ENCODE measurements at places on chromosomes 16 and 17.

- DNase-seq = no peak
Measured at GRCh38 chr17:69314246-69315065, 12.5 kb downstream of the ABCA5 start.

- no peak for DNase-seq
Measured at GRCh38 chr16:79519448-79519847, 81.1 kb downstream of the MAF start.

DNA sequence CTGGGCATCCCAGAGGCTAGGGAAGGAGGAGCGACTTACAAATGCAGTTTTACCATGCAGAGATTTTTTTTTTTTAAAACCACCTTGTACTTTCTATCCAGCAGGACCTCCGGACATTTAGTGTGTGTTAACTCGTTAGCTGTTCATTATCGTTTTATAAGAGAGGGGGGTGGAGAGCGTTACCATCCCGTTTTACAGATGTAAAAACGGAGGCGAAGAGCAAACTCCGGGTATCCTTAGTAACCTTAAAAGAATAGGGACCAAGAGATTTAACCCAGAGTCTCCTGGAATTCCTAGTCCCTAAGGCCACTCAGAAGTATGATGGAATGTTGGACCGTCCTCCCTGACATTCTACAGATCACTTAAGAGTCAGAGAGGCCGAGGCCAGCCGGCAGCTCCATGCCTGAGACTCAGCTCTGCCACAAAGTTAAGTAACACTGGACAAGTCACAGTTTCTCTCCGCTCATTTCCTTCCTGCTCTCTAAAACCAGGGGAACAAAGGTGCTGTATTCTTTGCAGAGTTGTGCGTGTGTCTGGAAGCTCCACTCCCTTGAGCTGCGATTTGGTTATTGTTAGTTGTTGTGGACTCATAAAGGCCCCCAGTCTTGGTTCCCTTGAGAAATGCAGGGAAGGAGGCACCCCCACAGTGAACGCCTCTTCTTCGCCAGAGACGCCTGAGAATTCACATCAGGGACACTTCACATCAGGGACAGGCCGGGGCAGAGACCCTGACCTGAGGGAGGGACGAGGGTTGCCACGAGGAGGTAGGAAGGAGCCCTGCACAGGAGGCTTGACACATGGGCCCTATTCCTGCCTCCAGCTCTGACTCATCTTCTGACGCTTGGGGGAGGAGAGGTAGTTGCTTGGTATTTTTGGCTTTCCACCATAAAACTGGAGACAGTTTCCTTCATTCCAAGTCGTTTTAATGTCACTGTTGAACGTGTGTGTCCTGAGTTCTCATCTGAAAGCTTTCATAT is 1.2 kb downstream of the DUSP14 start:
- peak; percentile 89 for DNase-seq

- DNase-seq = no peak
Measured at GRCh38 chr16:6545329-6545728, 787.3 kb upstream of the RBFOX1 start.

DNA sequence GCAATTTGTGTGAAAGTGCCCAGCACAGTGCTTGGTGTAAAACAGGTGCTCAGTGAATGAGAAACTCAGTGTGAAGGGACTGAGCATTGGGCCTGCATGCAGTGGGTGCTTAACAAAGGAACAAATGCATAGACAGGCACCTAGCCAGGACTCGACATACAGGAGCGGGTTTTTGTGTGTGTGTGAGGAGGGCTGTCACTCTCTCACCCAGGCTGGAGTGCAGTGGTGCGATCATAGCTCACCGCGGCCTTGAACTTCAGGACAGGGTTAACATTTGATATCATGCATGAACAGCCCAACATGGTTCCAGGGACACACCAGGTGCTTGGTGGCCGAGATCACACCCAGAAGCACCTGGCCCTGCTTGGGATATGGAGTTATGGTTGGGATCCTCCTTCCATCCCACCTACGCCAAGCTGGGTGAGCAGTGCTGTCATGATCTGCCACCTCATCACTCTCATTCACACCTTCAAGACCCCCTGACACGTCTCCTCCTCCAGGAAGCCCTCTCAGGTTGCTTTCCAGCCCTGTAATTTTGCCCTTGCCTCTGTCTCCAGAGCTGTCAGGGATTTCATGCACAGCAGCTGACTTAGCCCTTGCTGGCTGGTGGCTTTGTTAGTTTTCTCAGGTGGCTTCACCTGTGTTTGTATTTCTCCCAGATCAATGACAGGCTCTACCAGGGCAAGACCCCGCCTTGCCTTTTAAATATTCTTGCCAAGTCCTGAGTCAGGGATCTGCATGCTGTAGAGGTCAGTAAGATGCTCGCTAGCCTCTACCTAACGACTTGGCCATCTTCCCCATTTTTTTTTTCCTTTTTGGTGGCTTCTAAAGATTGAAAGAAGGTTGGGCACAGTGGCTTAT is 66.4 kb downstream of the OR1D5 start:
- DNase-seq = no peak

DNA sequence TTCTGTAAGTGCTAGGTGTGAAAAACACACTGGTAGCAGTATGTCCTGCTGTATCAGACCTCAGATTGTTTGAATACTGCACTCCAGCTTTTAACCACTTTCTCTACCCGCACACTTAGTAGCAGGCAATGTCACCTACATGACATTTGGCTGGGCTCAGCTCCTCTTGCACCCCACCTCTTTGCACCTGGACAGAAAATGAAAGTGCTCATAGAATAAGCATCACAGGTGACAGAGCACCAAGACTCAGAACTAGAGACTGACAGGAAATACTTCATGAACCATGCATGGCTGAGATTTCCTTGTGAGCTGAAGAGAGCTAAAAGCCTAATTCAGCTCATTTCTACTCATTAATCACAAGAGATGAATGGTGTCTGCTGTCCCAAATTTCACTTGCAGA is 1014.2 kb upstream of the CDH8 start:
- DNase-seq = no peak

- DNase-seq = no peak
Measured at GRCh38 chr16:11973070-11973469, 3.5 kb upstream of the SNX29 start.

GRCh38 chr16:81967358-81967757 is 43.9 kb downstream of the SDR42E1 start:
- no peak for DNase-seq

DNA sequence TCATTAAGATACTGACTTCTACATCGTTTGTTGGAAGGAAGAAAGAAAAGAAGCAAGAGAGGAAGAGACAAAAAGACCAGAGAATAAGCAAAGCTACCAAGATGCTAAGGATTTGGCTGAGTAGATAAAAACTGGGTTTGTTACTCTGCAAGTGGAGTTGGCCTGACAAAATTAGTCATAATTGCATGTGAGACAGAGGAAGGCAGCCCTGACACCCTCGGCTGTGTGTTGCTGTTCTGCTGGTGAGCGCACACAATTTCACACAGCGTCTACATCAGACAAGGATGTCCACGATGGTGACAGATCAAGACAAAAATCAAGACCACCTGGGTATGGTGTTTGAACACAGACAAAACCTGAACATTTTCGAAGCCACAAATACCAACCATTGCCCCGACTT is 75.4 kb upstream of the FA2H start:
- no peak for DNase-seq

- peak; percentile 15 for DNase-seq
Measured at GRCh38 chr16:85611194-85611443, 2.0 kb upstream of the GSE1 start.

DNA sequence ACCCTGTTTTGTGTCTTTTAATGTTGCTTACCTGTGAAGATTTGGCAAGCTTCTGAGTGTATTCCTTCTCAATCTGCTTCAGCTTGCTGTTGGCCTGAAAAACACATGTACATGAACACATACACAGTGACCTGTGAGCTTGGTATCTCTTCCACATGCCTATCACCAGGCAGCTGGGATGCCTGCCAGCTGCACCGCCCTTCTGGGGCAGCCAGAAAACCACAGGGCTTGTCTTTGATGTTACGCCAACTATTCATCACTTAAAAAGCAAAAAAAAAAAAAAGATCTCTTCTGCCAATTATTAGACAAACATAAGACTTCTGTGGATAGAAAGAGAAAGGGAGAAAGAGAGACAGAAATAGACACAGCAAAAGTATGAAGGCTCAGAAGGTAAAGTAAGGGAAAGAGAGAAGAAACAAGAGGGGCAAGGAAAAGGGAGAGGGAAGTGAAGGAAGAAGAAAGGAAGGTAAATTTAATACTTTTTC is 189.2 kb upstream of the AXIN2 start:
- peak; percentile 97 for DNase-seq

DNA sequence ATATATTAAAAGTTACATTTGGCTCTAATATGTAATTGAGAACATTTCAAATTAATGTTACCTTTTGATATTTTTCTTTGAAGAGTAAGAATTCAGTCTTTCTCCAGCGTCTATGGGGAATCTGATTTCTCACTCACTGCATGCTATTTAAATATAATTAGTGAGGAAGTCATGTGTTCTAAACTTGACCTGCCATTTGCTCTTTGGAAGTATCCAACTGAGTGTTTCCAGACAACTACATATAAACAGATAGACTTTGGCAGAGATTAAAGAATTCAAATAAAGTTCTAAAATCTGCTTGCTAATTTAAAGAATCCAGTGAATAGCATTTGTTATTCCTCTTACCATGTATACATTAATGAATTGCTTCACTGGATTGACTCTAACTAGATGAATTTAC is 23.5 kb downstream of the OMG start:
- DNase-seq = no peak

- DNase-seq = no peak
Measured at GRCh38 chr16:15509051-15509592, 74.7 kb downstream of the BMERB1 start.

DNA sequence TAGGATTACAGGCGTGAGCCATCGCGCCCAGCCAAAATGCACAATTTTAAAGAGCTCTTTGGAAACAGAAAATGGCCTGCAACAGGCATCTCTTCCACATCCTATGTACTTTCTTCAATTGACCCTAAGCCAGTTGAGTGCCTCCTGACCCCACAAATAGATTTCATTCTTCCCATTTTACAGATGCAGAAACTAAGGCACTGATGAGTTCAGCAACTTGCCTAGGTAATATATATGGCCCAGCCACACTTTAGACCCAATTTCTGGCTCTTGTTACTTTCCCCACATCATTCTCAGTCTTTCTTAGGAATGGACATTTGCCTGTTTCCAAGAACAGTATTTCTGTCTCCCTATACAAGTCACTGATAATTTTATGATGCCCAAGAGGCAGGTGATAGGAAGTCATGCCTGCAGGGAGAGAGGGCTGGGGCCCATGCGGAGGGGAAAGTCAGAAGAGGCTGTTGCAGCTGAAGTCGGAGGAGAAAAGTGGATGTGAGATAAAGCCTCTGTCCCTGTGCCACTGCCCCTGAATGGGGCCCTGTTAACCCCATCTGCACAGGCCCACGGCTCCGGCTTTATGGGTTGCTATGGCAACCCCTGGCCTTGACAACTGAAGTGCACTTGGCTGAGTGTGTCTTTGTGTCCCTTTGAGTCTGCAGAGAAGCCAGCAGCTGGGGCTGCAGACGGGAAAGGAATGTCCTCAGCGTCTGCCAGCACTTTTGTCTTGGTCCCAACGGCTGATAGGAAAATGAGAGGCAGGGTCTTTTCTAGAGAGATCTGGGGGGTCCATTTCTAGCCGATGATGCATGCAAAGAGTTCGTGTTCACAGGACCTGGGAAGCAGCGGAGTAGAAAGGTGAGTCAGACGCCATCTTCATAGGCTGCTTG is 45.9 kb downstream of the ABAT start:
- peak; percentile 9 for DNase-seq

DNA sequence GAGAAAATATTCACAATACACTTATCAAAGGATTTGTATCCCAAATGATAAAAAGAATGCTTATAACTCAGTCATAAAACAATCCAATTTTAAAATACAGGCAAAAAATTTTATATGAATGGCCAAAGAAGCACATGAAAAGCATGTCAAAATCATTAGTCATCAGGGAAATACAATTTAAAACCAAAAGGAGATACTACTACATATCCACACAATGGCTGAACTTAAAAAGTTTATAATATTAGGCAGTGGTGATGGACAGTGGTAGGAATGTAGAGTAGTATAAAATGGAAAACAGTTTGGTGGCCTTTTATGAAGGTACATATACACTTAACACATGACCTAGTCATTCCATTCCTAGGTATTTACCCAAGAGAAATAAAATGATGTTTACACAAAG is 12.2 kb downstream of the CMC2 start:
- DNase-seq = peak; percentile 11

- no peak for DNase-seq
Measured at GRCh38 chr17:17086585-17086984, 44.3 kb downstream of the MPRIP start.

GRCh38 chr17:82927661-82928601 is 88.1 kb upstream of the ZNF750 start:
- no peak for DNase-seq

GRCh38 chr17:80379348-80379747 is 35.6 kb upstream of the ENDOV start:
- DNase-seq = no peak

DNA sequence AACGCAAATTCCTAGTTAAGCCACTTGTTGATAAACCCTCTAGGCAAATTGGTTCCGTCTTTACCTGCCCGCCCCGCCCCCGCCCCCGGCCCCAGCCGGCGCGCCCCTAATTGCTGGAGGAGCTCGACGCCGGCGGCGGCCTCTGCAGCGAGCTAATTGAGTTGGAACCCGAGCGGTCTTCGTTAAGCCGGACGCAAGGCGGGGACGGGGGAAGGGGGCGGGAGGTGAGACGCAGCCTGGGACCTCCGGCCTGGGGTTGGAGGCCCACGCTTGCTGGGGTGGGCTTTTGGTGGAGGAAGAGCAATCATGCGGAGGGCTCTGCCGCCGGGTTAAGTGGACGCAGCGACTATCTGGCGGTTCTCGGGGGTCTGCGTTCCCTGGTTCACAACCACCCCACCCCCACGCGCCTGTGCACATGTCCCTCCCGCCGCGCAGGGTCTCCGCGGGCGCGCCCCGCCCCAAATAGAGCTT is 12.7 kb upstream of the FOXF1 start:
- no peak for DNase-seq

GRCh38 chr17:66909804-66910373 is 54.6 kb upstream of the CACNG4 start:
- no peak for DNase-seq

DNA sequence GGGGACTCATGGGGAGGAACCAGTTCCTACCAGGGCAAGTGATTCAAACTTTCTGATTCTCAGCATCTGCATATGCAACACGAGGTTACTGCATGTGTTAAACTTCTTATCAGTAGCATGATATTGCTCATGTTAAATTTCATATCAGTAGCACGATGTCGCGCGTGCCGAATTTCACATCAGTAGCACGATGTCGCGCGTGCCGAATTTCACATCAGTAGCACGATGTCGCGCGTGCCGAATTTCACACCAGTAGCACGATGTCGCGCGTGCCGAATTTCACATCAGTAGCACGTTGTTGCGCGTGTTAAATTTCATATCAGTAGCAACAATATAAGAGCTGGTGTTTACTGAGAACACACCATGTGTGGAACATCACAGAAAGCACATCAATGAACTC is 221.6 kb downstream of the GSG1L start:
- no peak for DNase-seq

DNA sequence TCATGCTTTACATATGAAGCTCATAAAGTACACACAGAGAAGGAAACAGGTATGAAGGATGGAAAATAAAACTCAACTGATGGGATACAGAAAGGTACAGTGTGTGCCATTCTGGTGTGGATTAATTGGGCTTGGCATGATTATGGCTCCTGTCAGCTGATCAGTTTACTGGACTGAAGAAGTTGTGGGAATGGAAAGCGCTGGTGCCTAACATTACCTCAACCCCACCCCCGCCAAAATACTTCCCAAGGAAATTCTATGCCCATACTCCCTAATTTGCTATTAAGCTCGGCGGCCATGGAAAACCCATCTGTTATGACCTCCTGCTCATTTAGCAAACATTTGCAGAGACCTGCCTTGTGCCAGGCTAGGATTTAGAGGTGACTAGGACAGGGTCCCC is 16.6 kb upstream of the PMFBP1 start:
- no peak for DNase-seq

GRCh38 chr16:14121142-14121541 is 50.0 kb downstream of the MRTFB start:
- no peak for DNase-seq
